NCI-H1048 (cell line): ENCODE measurements at places on chromosomes 16 and 17.

DNA sequence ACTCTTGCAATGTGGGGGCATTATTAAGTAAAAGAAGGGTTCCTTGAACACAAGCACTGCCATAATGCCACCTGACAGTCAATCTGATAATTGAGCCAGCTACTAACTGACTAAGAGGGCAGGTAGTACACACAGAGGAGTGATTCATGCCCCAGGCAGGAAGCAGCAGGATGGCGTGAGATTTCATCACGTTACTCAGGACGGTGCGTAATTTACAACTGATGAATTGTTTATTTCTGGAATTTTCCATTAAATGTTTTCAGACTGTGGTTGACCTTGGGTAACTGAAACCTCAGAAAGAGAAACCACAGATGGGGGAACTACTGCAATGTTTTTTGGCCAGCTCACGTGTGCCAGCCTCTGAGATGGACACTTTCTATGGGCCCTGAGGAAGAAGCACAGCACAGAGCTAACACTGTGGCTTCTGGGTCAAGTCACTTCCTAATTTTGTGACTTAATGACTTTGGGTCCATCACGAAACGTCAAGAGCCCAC, 46.7 kb downstream of the C17orf67 start:
- DNase-seq = no peak

GRCh38 chr16:73049511-73049910, 1.6 kb upstream of the ZFHX3 start:
- no peak for DNase-seq

DNA sequence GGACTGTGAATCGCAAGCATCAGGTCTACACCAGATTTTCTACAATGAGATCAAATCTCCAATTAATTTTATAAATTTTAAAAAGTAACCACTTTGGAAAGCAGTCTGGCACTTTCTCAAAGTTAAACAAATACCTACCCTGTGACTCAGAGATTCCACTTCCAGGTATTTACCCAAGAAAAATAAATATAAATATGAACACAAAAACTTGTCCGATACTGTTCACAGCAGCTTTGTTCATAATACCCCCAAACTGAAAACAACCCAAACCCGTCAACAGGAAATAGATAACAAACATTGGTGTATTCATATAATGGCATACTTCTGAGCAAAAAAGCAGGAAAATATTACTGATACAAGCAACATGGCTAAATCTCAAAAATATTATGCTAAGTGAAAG, 12.1 kb downstream of the ZDHHC7 start:
- DNase-seq = no peak

GRCh38 chr16:73735018-73735417, 561.6 kb upstream of the PSMD7 start:
- DNase-seq = no peak

DNA sequence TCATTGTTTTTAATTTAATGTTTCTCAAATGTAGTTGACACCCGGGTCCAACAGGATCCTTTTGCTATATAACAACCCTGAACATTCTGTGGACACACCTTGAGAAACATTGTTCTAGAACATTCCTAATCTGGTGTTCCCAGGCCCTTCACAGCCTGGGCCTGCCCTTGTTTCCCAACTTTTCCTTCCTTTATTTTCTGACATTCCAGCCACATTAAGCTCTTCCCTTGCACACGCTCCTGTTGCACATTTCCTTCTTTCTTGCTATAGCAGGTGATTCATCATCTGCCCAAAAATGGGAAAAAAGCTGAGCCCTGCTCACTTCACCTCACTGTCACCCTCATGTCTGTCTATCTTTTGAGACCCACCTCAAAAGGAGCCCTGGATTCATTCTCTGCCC, 67.9 kb upstream of the MARCHF10 start:
- no peak for DNase-seq

DNA sequence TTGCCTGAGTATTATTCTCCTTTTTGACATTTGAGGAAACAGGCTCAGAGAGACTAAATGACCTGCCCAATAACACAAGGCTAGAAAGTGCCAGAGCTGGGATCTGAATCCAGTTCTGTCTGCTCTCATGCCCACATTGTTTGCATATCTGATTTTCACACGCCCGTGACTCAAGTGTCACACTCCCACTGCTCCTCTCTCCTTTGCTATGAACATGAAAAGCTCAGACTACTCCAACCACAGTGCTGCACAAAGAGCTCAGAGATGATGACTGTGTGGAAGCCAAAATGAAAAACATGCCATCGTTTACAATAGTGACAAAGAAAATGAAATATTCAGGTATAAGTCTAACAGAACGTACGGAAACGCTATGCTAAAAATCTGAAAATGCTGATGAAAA, 107.9 kb downstream of the SMG6 start:
- DNase-seq = no peak

- DNase-seq = no peak
Measured at GRCh38 chr16:52855463-52855862, 197.2 kb downstream of the CHD9NB start.

DNA sequence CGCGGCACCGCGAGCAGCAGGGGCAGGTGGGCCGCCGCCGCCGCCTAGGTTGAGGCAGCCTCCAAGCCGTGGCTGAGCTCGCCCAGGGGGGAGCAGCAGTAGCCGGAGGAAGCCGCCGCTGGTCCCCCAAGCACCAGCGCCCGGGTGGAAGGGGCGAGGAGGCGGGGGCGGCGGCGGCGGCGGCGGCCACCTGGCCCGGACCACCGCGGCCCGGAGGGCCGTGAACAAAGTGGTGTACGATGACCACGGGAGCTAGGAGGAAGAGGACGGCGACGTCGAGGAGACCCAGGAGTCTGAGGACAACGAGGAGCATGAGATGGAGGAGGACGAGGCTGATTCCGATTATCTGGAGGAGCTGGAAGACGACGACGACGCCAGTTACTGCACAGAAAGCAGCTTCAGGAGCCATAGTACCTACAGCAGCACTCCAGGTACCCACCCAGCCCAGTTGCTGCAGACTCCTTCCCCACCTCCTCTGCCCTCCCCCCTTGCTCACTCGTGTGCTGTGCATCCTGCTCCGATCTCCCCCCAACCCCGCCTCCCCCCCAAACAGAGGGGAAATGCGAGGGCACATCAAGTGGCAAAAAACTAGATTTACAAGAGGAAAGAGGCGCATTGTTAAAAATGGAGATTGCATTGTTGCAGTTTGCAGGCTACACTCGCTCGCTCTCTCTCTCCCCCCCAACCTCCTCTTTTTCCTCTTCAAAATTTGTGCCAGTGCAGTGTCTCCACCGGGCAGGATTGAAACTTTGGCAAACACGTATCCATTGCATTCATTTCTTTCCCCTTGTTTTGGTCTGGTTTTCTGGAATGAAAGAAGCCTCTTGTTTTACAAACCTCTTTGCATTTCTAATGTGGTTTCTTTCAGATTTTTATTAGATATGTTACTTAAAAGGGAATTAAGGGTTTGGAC, 41.8 kb upstream of the AMZ2 start:
- DNase-seq = no peak

GRCh38 chr16:11534262-11534661, 52.5 kb downstream of the LITAF start:
- DNase-seq = no peak

DNA sequence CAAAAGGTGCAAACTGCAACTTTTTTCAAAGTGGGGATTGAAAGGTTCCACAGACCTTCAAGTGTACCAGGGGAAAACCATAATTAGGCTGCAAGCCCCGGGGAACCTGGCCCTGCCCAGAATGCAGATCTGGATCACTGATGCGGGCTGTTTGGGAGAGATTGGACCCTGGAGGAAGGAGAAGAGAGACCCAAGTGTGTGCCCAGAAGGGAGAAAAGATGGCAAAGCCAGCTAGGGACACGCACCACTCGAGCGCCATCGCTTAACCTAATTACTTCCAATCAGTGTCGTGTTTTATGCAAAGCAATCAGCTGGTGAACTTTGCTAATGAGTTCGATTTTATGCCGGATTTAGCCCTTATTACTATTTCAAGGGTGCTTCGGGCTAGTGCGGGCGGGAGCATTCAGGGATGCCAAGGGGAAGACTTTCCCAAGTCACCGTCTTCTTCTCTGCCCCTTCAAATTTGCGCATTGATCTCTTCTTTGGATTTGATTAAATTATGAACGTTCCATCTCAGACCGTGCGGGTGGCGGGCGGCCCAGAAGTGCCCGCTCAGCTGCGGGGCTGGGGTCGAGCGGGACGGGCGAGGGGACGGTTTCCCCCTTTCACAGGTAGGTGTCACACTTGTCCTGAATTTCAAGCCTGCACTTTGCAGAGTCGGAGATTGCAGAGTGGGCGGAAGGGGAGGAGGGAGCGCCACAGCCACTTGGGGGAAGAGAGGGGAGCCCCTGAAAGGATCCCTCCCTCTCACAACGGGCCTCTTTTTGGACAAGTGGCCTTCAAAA, 4.0 kb downstream of the IRX5 start:
- DNase-seq = no peak

GRCh38 chr17:3635474-3636153, 436 bp downstream of the SHPK start:
- no peak for DNase-seq

- DNase-seq = no peak
Measured at GRCh38 chr17:37710344-37710886, 34.4 kb downstream of the HNF1B start.

DNA sequence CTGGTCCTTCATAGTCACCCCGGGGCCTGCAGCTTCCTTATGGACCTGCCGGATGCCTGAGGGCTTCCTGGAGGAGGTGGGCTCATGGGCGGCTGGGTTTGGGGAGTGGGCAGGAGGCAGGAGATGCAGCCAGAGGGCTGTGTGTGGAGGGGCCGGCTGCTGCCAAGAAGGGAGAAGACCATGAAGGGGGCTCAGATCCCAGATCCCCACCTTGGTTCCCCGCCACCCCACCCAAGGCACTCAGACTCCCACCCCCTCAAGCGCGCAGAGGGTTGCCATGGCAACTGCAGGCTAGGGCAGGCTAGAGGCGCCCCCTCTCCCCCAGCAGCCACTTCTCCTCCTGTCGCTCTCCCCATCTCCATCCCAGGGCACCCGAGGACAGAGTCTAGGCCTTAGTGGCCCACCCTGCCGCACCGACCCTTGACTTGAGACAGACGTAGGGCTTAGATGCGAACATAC, 104.5 kb downstream of the CRLF3 start:
- no peak for DNase-seq

DNA sequence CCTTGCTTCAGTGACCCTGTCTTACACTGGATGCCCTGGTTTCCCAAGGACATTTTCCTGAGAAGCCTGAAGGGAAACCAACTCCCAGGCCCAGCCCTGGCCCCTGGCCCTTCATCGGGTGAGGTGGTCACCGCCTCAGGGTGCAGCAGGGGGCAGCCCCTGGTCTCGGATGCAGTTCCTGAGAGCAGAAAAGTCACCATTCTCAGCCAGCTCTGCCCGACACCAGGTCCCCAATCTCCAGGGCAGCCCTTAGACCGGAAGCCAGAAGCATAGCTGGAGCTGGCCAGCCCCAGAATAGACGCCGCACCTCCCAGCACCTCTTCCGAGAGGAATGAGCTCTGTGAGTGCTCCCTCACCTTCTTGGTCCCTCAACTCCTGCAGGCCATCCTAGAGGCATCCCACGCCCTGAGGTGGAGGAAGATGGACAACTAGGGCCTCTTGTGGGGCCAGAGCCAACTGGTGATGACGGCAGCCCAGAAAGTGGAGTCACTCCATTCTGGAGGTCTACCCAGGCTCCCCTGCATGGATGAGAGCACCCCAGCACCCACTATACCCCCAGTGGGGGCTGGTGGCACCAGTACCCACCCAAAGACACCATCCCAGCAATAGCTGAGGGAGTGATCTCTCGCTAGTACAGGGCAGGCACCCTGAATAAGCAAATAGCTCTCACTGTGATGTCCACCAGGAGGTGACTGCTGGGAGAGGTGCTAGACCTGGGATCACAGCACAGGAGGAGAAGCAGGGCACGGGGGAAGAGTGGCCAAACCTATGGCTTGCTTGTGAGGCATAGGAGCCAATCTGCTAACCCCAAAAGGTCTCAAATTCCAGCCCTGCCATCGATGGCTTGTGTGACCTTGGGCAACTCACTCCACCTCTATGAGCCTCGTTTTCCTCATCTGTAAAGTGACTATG, 56.2 kb downstream of the TK2 start:
- no peak for DNase-seq

DNA sequence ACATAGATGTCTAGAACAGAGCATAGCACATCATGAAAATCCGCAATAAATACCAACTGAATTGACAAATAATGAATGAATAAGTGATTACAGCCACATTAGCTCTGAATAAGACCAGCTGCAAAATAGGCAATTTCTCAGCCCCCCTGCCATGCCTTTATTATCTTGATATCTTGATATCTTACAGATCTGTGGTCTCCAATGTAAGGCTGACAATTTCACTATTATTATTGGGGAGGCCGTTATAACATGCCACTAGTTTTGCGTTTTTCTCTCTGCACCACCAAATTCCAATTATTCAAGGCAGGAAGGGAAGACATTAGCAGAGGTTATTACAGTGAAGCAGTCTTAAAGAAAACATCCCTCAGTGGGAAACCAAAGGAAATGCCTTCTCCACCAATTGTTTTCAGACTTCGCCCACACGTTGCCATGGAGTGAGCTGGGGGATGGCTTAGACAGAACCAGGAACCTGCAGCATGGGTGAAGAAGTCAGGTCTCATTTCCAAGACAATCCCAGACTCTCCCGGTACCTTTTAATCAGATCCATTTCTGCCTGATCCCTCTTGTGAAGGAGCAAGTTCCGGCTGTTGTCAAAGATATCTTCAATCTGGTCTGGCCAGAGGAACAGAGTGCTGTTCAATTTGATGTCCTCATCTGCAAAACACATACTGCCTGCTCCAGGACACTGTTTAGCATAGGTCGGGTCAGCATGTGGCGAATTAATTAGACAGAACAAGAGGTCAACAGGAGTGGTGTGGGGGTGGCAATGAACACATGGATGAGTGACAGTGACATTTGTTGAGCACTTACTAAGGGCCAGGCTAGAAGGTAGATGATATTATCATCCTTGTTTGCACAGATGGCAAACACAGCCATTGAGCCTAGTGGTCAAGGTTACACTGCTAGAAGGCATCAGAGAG, 46.4 kb downstream of the DNAH3 start:
- DNase-seq = no peak

DNA sequence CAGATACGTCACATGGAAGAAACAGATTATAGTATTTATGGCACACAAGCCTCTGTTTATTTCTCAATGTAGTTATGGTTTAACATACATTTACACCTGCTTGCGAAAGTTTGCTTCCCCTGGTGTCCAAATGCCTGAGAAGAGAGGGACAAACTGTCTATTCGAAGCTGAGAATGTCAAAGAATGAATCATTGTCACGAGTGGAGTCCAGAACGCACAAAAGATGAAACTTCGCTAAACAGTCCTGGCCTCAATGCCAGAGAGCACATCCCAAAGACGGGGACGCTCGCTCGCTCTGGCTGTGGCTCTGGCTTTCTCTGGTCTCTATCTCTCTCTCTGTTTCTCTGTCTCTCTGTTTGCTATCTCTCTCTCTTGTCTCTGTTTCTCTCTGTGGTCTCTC, 298.8 kb downstream of the FOXL1 start:
- DNase-seq = no peak
